Stimulated activated CD8-positive, alpha-beta memory T cell treated with anti-CD3 and anti-CD28 coated beads, Interleukin-7, amount 100 ng/mL, for 48 hours (primary cell): ENCODE measurements at places on chromosomes 3 and 15.
A peak's percentile ranks its signal among the peaks of the same experiment; 100 is the strongest.

DNA sequence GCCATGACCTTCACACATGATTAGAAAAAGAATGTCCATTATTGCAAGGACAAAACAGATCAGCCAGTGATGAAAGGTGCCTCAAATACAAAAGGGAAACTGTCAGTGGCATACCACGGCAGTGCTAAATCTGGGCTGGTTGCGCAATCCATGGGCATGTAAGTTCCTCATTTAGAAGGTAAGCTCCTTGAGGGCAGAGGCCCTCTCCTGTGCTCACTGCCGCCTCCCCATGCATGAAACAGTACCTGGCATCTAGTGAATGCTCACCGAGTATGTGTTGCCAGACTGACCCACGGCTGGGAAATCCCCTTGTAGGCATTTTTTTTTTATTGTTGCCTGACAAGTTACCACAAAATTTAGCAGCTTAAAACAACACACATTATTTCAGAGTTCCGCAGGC, 312.1 kb upstream of the CHRM5 start:
- DNase-seq: no peak

DNA sequence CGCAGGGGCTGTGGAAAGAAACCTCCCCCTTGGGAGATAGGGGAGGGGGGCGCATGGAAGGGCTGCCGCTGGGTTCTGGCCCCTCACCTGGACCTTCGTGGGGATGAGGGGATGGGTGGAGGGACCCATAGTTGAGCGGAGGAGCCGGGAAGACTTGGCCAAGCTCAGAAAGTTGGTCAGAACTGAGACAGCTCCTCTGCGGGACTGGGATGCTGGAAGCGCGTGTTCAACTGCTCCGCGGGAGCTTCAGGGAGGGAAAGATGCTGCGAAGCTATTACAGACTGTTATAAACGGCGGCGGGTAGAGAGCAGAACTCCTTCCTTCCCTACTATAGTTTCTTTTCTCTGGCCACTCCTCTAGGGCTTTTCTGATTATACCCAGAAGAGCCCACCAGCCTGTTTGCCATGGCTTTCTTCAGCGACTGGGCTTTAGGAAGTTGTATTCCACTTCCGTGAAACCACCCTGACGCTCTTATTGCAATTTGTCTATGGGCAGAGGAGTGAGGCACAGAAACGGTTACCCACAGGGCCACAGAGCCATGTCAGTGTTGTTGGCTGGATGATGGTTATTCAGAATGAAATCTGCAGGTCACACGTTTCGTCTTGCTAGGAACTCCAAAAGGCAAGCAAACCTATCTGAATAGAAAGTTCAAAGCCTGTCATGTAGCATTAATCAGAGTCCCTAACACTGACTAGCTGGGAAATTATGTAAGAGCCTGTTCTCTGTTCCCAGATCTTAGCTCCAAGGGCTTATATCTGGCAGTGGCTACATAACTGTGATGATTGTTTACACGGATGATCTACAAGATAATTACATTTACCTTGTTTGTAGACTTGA, 1.1 kb downstream of the SYNPR start:
- no peak for DNase-seq

DNA sequence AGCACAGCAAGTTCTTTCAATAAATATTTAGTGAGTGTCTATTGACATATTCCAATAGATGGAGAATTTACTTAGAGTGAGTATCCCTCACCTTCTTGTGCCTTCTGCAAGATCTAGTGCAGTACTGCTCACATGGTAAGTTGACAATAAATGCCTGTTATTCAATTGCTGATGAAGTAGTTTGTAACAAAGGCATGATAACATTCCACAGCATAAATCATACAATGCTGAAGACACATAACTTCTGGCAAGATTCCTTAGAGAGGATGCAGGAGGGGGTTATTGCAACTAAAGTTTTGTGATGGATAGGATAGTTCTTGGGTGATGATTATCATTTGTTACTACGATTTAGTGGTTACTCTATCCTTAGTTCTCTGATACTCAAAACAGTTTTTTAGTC, 112.2 kb upstream of the RBMS3 start:
- no peak for DNase-seq

- no peak for DNase-seq
These were observed 21.0 kb downstream of the ZDHHC3 start for GRCh38 chr3:44954962-44955361.

DNA sequence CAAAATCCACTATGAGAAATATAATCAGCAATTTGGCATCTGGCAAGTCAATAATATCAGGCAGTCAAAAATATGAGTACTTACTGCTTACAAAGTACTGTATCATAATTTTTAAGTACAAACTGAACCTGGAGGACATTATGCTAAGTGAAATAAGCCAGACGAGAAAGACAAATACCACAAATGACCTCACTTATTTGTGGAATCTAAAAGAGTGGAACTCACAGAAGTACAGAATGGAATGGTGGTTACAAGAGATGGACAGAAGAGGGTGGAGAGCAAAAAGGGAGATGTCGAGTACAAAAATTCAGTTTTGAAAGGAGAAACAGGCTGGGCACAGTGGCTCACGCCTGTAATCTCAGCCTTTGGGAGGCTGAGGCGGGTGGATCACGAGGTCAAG, 12.4 kb downstream of the PCYT1A start:
- DNase-seq: no peak

DNA sequence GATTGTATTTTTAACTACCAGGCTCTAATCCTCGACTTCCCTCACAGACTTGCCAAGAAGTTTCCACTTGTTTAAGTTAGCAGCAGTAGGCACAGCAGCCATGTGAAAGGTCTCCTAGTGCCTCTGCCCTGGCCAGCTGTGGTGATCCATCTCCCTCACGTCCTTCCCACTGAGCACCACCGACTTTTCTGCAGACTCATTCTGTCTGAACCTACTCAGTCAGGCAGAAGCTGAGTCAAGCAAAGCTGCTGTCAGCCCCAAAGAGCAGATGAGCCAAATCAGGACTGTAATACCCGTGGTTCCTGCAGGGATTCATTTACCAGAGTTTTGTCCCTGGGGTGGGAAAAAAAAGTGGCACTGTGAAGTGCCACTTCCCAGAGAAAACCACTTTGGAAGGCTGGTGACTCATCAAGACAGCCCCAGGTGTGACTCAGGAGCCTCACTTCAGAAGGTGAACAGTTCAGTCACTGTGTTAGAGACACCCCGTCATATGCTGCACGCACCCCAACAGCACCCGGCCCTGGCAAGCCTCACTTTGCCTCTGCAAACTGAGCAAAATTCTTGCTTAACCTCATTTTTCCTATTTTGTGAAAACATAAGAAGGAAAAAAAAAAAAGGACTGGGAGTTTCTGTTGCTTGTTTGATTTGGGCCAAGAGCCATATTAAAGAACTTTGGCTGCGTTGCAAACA, 76.0 kb downstream of the WWTR1 start:
- no peak for DNase-seq

DNA sequence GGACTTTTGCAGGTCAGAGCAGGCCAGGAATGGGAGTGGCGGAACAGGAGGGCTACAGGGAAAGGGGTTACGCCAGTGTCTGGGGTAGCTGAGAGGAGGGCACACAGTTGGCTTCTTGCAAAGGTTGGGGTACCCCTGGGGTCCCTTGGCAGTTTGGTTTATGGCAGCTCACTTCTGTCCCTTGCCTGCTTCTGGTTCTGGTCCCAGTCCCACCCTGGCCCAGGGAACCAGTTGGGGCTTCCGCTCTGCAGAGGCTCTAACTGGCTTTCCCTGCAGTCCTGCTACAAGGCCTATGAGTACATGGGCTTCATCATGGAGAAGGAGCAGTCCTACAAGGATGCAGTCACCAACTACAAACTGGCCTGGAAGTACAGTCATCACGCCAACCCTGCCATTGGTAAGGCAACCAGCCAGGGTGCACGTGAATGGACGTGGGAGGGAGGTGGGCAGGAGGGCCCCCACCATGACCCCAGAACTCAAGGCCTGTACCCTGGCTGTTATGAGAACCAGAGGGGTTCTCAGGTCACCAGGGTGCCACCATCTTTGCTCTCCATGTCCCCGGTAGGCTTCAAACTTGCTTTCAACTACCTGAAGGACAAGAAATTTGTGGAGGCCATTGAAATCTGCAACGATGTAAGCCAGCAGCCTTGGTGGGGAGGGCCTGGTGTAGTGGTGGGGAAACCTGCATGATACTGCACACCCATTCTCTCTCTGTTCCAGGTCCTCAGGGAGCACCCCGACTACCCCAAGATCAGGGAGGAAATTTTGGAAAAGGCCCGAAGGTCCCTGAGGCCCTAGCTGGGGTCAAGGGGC, 15.2 kb downstream of the CSRNP1 start:
- DNase-seq: no peak

GRCh38 chr15:77417602-77418001, 2.3 kb downstream of the PEAK1 start:
- DNase-seq: no peak

- peak; percentile 81 for DNase-seq
These were observed 160.8 kb upstream of the TLE3 start for GRCh38 chr15:70258369-70259027.

DNA sequence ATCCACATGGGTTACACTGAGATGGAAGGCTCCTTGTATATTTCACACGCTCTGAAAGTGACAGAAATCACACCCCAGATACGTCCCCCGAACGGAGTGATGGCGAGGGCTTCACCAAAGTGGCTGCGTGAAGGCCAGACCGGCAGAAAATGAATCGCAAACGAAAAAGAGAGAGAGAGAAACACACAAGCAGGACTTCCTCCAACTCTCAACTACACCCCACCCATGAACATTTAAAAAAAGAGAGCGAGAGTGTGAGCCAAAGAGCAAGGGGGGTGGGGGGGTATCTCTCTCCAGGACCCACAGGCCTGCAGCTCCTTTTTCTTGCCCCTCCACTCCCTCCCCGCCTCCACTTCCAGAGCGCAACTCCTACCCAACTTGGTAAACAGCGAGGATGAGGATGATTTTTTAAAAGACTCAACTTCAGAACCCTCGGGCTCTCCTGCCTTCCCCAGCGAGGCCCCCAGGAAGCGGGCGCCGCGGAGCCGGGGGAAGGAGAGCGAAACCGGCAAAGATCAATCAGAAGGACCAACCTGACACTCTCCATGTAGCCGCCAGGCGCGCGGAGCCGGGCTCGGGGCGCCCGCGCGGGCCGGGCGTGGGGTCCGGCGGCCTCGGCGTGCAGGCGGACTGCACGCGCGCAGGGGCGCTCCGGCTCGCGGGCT, 519.1 kb downstream of the FOXP1 start:
- DNase-seq: peak; percentile 30

DNA sequence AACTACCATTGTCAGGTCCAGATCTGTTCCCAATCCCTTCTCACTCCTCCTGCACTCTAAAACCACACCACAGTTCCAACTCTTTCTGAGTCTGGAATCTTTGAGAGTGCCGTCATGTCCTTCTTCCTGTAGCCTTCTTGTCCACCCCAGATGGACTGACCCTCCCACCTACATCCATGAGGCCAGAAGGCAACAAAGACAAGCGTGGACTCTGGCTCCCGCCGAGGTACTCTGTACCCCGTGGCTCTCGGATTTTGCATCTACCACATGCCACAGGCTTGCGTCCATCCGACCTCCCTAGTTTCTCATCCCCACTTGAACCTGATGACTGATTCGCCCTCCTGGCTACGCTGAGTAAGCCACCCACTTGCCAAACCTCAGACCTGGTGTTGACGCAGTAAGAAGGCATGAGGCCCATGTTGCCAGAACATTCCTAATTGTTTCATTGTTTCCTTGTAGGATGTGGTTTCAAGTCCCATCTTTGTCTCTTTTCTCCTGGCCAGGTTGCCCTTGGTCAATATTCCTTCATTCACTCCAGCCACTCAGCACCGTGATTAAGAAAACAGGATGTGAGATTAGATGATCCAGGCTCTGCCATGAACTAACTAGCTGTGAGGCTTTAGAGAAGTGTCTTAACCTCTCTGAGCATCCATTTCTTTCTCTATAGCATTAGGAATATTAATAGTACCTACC, 1.1 kb upstream of the ZBTB38 start:
- no peak for DNase-seq

DNA sequence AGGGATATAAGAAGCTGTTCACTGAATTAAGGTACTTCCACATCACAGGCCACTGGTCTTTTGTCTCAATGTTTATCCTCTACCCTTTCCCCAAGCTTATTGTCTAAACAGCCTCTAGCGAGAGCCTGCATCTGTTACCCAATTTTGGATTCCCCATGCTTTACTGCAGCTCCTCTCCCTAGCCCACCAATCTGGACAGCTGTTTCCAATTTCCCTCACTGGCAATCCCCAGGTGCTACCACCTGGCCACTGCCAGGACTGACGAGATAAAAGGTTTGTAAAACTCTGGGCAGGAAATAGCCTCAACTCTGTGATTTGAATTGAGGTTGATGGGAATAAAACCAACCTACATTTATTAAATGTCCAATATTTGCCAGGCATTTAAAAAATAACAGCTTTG, 58.0 kb upstream of the TEX9 start:
- no peak for DNase-seq

DNA sequence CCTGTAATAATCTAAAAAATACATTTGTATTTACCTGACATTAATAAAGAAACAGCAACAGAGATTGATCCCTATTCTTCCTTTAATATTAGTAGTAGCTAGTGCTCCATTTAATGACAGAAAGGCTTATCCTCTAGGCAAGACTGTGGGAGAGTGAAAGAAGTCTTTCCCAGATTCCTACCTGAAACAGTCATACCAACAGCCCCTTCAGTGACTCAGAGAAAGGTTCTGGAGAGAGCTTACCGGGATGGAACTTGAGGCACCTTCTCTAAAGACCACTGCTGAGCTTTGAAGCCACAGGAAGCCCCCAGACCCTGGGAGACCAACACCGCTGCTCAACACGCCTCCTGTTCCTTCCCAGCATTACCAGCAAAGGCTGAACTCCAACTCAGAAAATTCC, 66.9 kb upstream of the FGF12 start:
- no peak for DNase-seq

DNA sequence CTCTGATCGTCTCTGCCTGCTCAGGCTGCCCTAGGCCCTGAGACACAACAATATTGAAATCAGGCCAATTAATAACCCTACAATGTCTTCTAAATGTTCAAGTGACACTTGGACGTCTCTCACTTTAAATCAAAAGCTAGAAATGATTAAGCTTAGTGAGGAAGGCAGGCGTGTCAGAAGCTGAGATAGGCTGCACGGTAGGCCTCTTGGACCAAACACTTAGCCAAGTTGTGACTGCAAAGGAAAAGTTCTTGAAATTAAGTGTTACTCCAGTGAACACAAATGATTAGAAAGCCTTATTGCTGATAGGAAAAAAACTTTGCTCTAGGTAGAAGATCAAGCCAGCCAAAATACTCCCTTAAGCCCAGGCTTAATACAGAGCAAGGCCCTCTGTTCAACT, 2.2 kb downstream of the HPS3 start:
- no peak for DNase-seq

DNA sequence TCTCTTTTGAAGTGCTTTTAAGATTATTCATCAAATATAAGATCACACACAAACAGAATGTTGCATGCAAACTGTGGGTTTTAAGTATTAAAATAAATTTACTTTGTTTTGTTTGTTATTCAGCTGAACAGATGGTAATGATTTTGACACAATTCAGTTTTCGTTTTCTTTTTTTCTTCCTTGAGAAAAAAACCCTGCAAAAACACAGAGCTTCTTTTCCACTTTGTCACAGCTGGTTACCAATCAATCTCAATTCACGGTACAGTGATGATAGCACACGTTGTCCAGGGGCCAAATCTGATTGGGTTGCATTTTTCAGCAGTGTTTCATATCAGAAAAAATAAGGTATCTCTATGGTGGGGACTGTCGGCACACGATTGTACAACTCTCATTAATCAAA, 473.6 kb downstream of the ROBO2 start:
- no peak for DNase-seq

- DNase-seq: no peak
These were observed 677.0 kb downstream of the NTRK3 start for GRCh38 chr15:87579537-87579936.

GRCh38 chr3:109973733-109974132, 636.4 kb upstream of the DPPA4 start:
- no peak for DNase-seq

- no peak for DNase-seq
These were observed 27.3 kb downstream of the CYP11A1 start for GRCh38 chr15:74340150-74340549.
